Chondrocyte (in vitro differentiated cells): ENCODE measurements at places on chromosomes 11 and 22. TPM values are rescaled to one million over a fixed set of nuclear protein-coding genes. Genes with fewer than 3 reads are reported as not detected.

UPK3A gene
- total RNA-seq: not detected in 3 replicates

F2 gene
- total RNA-seq: 0.25 TPM in 1 of 3 replicates, not detected in the others

FOLR3 gene
- total RNA-seq: not detected in 3 replicates

RPS13 gene
- total RNA-seq: 633 to 798 TPM (median 644 TPM) in 3 replicates

RFPL2 gene
- 0.22 TPM in 1 of 3 replicates, not detected in the others for total RNA-seq

AQP11 gene
- 1.5 to 2.1 TPM (median 1.6 TPM) in 3 replicates for total RNA-seq

MS4A7 gene
- not detected in 3 replicates for total RNA-seq

PAFAH1B2 gene
- 85.4 to 98.0 TPM (median 90.5 TPM) in 3 replicates for total RNA-seq

OR51E2 gene
- 0.97 to 3.2 TPM (median 3.1 TPM) in 3 replicates for total RNA-seq

BRSK2 gene
- total RNA-seq: 1.8 to 6.9 TPM (median 6.0 TPM) in 3 replicates

RASD2 gene
- total RNA-seq: 0.27 to 0.28 TPM in 2 of 3 replicates, not detected in the other

EHD1 gene
- total RNA-seq: 78.9 to 129 TPM (median 111 TPM) in 3 replicates

ARHGAP1 gene
- total RNA-seq: 109 to 163 TPM (median 155 TPM) in 3 replicates

SLC29A2 gene
- 2.6 to 8.9 TPM (median 7.9 TPM) in 3 replicates for total RNA-seq

OR2AT4 gene
- not detected in 3 replicates for total RNA-seq

KCNC1 gene
- total RNA-seq: 0.07 to 0.20 TPM in 2 of 3 replicates, not detected in the other

TSGA10IP gene
- total RNA-seq: not detected in 3 replicates

CHRM1 gene
- total RNA-seq: not detected in 3 replicates
